Osteocyte (in vitro differentiated cells): ENCODE measurements at places on chromosomes 1 and 21. TPM values are rescaled to one million over a fixed set of nuclear protein-coding genes. Genes with fewer than 3 reads are reported as not detected.

Gene GSTM5
- total RNA-seq = not detected in 2 replicates

Gene THRAP3
- 117 and 118 TPM in 2 replicates for total RNA-seq

Gene PGLYRP4
- not detected in 2 replicates for total RNA-seq

Gene SPRR4
- not detected in 2 replicates for total RNA-seq

Gene ZNF593OS
- not detected in 2 replicates for total RNA-seq

Gene SLC22A15
- total RNA-seq = 4.5 and 5.8 TPM in 2 replicates

Gene HCRTR1
- 0.50 and 0.73 TPM in 2 replicates for total RNA-seq

Gene OR2M3
- not detected in 2 replicates for total RNA-seq

Gene LRRC71
- total RNA-seq = 0.18 and 0.35 TPM in 2 replicates

Gene SLC44A3
- total RNA-seq = 2.8 and 3.6 TPM in 2 replicates

Gene MAB21L3
- not detected in 2 replicates for total RNA-seq

Gene IGFN1
- total RNA-seq = 3.2 and 3.8 TPM in 2 replicates

Gene KRTAP19-1
- not detected in 2 replicates for total RNA-seq

Gene FCGR2B
- not detected in 2 replicates for total RNA-seq

Gene AADACL4
- total RNA-seq = not detected in 2 replicates

Gene ALG14
- 5.5 and 6.0 TPM in 2 replicates for total RNA-seq

Gene CXADR
- total RNA-seq = 0.05 and 0.11 TPM in 2 replicates

Gene LRRC39
- total RNA-seq = 0.60 and 0.73 TPM in 2 replicates
